ENCODE measurements at places on chromosomes 1 and 21. TPM values are rescaled to one million over a fixed set of nuclear protein-coding genes. Genes with fewer than 3 reads are reported as not detected.

SERTAD4 gene
- total RNA-seq, result 13.5 TPM

OR2L2 gene
- 0.41 TPM for total RNA-seq

MAN1C1 gene
- 5.3 TPM for total RNA-seq

OR2G6 gene
- not detected for total RNA-seq

EPHB2 gene
- total RNA-seq, result 22.8 TPM

FCER1G gene
- 2.0 TPM for total RNA-seq

WNT9A gene
- 1.2 TPM for total RNA-seq

ILDR2 gene
- total RNA-seq, result 22.8 TPM

OPRD1 gene
- 0.82 TPM for total RNA-seq

CGN gene
- 2.0 TPM for total RNA-seq

GSTM1 gene
- total RNA-seq, result 4.1 TPM

GNAT2 gene
- total RNA-seq, result not detected

DNA sequence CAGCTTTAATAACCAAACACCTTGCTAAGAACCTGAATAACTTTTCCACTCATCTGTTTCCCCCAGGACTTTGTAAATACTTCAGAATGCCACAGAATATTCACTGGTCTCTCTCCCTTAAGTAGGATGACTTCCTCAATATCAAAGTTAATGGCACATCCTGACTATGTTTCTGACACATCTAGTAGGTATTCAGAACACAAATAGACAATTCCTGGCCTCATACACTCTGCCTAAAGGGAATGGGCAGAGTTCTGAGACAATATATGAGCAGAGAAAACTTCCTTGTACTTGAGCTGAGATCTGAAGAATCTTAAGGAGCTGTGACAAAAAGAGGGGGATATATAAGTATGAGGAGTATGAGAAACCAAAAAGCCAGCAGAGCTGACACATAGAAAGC lies 34.8 kb downstream of the ANKRD13C start:
- no peak for DNase-seq

DNA sequence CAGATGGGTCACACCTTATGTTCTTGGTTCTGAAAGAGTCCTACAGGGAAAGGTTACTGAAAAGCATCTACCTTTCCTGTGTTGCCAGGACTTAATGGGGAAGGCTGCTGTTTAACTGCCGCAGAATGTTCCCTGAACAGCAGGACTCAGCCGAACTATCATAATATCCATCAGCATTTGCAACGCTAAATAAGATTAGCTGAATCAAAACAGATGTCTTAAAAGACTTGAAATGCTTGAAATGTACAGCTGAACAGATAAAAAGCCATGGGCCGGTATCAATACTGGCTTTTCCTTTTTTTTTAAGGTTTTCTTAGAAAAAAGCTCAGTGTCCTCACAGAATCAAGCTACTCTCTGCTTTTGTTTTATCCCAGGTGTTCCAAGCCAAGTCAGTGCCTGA lies 19.7 kb upstream of the ATP13A2 start:
- no peak for DNase-seq

- no peak for DNase-seq
Observed at GRCh38 chr1:5728663-5729355, 263.4 kb downstream of the NPHP4 start.

- DNase-seq, result no peak
Observed at GRCh38 chr1:76697361-76697760, 169.9 kb upstream of the ST6GALNAC5 start.

DNA sequence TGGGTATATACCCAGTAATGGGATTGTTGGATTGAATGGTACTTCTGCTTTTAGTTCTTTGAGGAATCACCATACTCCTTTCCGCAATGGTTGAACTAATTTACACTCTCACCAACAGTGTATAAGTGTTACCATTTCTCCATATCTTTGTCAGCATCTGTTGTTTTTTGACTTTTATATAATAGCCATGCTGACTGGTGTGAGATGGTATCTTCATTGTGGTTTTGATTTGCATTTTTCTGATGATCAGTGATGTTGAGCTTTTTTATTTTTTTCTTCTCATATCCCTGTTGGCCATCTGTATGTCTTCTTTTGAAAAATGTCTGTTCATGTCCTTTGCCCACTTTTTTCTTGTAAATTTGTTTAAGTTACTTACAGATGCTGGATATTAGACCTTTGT lies 14.1 kb downstream of the DNM3 start:
- no peak for DNase-seq

- DNase-seq, result no peak
Observed at GRCh38 chr1:17372955-17373354, 959 bp downstream of the PADI6 start.

DNA sequence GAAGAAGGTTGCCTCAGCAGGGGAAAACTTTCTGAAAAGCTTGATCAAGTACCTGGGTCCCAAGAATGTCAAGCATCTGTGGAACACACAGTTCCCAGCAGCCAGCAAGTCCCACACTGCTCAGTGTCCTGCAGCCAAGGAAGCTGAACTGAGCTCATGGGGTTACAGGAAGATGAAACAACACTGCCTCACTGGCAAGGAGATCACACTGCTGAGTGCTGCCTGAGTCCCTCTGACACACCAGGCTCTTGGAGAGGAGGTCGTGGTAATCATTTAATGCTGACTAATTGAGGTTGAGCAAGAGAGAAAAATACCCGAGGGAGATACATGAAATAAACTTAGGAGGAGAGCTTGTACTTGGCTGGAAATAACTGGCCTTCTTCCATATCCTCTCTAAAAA lies 75.2 kb downstream of the MPZL1 start:
- DNase-seq, result peak; percentile 49

GRCh38 chr21:28588997-28589396 lies 403.7 kb downstream of the LTN1 start:
- DNase-seq, result no peak

GRCh38 chr1:5394111-5394510 lies 598.1 kb downstream of the NPHP4 start:
- DNase-seq, result no peak

DNA sequence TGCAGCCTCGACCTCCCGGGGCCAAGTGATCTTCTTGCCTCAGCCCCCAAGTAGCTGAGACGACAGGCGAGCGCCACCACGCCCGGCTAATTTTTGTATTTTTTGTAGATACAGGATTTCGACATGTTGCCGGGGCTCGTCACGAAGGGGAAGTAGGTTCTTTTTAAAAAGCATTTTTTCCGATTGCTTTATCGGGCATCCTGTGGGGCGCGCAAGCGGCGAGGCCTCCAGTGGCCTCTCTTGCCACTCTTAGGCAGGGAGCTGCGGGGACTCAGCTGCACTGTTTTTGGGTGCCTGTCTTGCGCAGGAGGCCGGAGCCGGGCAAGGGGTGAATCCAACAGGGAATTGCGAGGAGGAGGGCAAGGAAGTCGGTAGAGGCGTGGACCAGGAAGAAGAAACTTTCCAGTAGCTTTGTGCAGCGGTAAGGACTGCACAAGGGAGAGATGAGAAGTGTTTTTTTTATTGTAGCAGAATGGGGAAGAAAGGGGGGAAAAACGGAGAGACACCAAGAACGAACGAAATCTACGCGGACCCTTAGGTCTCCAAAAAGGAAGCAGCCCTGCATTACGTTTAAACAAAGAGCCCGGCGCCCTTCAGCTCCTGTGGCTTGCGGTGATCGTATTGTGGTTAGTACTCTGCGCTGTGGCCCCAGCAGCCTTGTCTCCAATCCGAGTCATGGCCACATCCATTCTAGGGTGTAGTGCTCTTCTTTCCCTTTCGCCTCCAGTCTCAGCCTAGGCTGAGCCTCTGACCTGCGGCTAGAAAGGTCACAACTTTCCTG lies 164.8 kb downstream of the PPIAL4G start:
- DNase-seq, result no peak

GRCh38 chr1:107776900-107777663 lies 187.9 kb downstream of the VAV3 start:
- no peak for DNase-seq

GRCh38 chr1:186762653-186763052 lies 66.1 kb upstream of the PLA2G4A start:
- no peak for DNase-seq

DNA sequence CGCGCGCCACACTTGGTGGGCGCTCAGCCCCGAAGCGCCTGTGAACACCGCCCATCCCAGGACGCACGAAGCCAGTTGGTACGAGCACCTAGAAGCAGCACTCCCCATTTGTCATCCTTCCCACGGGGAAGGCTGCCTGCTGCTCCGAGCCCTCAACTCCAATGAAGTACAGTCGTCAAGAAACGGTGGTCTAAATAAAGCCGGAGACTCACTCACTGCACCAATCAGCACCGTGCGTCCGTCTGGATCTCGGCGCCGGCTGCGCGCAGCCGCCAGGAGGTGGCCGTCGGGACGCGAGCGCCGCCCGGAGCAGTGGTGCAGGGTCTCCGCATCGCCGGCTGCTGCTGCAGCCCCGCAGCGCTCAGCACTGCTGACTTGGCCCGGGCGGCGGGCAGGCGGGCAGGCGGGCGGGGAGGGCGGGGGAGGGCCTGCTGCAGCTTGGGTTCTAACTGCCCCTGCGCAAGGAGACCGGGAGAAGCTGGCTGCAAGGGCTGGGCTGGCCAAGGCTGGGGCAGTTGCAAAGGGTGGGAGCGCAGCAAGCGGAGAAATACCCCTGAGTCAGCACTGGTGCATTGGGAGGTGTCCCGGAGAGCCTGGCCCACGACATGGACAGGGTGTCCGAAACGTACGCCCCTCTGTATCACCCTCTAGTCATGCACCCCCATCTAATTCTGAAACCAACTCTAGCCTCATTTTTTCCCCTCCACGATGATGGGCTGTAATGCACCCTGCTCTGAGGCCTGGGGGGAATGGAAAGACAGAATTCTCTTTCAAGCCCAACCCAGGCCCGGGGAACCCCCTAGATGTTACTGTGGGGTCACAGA lies 35.8 kb upstream of the H6PD start:
- no peak for DNase-seq

DNA sequence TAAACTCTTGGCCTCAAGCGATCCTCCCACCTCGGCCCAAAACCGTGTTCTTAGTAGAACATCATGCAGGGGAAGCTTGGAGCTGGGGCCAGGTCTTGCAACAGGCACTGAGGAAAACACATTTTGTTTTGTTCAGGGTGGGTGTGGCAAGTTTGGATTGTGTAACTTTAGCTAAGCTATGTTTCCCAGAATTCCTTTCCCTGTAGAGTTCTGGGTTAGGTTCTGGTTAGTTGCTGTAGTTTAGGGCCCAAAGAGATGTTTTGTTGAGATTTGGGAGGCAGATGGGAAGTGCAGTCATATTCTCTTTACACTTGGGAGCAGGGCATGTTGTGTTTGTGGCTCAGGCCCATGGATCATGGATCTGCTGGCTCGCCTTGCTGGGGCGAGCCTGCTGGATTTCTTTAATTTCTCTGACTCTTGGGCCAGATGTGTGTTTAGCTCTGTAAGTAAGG lies 24.0 kb downstream of the PLA2G5 start:
- no peak for DNase-seq

GRCh38 chr1:21706151-21706835 lies 37.1 kb upstream of the RAP1GAP start:
- no peak for DNase-seq

DNA sequence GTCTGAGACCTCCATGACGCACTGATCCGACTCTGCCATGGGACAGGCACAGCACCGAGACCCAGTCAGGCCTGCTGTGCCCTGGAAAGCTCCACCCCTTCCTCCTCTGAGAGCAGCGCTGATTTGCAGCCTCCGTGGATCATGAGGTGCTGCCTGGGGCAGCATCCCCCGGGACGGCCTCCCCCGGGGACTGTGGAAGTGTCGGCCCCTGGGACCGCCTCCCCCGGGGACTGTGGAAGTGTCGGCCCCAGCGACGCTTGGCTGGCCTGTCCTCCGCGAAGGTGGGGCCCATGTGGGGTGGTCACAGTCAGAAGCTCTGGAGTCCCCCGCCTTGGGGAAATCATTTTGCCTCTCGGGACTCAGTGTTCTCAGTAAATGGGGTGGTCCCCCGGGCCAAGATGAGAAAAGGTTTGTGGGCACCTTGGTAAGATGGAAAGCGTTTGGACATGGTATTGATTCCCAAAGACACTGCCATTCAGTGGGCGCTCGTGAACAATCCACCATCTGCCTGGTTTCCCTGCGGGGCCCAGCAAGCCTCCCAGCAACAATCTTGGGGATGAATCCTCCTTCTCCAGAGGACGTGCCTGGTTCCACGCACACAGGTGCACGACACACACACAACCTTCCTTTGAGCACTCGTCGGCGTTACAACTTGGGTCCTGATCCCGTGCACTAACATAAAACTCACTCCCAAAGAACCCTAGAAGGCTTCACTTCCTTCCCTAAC lies 3.0 kb downstream of the TFF2 start:
- DNase-seq, result no peak

DNA sequence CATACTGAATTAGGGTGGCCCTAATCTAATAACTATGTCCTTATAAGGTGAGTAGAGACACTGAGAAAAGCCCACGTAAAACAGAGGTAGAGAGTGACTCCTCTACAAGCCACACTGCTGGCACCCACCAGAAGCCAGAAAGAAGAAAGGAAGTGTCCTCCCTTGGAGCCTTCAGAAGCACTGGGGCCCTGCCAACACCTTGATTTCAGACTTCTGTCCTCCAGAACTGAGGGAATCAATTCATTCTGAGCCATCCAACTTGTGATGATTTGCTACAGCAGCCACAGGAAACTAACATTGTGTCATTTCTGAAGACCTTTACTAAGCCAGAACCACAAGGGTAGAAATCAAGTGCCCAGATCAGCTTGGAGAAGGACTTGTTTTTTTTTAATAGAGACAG lies 15.0 kb downstream of the GNB1 start:
- DNase-seq, result no peak

GRCh38 chr1:13749543-13750341 lies 49.8 kb downstream of the PRDM2 start:
- no peak for DNase-seq

DNA sequence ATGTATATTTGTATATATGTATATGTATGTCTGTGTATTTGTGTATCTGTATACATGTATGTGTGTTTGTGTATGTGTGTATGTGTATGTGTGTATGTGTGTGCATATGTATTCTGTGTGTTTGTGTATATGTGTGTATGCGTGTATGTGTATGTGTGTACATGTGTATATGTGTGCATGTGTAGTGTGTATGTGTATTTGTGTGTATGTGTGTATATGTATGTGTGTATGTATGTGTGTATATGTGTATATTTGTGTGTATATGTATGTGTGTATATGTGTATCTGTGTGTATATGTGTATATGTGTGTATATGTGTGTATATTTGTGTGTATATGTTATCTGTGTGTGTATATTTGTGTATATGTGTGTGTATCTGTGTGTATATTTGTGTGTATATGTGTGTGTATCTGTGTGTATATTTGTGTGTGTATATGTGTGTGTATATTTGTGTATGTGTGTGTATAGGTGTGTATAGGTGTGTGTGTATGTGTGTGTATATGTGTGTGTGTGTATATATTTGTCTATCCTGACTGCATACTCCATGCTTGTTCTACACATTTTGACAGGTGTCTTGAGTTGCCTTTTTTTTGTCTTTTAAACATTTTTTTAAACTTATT lies 101.5 kb downstream of the SCCPDH start:
- DNase-seq, result no peak

- DNase-seq, result no peak
Observed at GRCh38 chr1:187504779-187505178, 676.0 kb downstream of the PLA2G4A start.
